ENCODE measurements at places on chromosomes 7 and 10.

DNA sequence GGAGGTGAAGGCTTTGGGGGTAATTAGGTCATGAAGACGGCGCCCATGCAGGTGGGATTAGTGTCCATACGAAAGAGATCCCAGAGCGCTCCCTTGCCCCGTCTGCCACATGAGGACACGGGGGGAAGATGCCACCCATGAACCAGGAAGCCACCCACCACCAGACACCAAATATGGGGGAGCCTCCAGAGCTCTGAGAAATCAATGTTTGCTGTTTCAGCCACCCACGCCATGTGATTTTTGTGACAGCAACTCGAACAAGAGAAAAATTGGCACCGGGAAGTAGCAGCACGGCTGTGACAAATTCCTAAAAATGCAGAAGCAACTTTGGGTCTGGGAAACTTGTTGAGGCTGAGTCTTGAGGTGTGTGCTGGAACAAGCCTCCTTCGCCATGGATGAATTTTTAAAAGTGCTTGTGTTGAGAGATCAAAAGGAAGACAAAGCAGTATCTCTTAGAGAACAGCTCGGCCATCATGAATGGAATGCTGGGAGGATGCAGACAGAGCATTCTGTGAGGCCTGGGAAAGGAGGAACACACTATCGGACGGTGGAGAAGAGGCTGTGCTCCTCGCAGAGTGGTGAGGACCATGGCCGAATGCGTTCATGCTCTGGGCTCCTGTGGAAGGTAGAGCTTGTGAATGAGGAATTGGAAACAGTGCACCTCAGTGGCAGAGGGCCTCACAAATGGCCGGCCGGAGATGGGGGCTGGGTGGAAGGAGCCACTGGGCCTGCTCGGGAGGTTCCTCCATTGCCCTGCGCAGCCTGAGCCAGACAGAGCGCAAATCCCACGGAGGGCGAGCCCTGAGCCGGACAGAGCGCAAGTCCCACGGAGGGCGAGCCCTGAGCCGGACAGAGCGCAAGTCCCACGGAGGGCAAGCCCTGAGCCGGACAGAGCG is 277.5 kb downstream of the PTPRN2 start:
- no peak for DNase-seq

DNA sequence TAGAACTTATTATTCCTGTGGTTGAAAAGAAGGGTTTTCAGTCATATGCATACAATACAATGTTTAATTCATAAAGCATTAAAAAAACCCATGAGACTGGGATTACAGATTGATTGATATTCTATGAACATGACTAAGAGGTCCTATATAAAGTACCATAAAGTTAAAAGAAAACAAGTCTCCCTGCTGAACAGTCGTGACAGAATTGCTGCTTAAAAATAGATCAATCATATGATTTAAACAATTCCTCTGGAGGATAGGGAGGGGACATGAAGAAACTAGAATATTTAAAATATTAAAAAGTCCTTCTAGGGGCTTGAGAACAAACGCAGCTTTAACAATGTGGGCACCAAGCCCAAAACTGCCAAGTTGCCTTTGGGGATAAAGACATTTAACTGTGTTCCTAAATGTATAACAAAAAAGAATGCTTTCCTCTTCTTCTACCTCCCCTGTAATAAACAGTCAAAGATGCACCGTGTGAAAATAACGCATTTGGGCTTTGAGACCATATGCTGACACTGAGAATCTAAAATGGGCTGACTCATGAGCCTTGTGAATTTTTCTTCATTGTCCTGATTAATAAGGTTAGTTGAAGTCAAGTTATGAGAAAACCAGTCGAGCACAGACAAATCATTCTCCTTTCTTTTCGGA is 25.8 kb downstream of the TWIST1 start:
- DNase-seq = no peak

DNA sequence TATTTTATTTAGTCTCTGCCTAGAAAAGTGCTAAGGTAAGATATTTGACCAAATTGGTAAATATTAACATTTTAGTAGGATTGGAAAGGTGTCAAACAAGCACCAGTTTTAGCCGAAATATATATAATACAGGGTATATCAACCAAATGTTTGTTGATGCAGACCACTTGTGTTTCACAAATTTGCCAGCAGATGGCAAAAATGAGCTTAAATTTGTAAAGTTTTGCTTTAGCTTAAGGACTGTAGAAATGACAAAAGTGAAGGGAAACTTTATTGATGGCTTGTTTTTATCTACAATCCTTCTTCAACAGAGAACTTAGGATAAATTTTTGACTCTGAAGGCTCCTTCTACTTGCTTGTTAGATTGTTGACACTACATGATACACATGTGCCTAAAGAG is 4.8 kb upstream of the POLR1F start:
- no peak for DNase-seq

DNA sequence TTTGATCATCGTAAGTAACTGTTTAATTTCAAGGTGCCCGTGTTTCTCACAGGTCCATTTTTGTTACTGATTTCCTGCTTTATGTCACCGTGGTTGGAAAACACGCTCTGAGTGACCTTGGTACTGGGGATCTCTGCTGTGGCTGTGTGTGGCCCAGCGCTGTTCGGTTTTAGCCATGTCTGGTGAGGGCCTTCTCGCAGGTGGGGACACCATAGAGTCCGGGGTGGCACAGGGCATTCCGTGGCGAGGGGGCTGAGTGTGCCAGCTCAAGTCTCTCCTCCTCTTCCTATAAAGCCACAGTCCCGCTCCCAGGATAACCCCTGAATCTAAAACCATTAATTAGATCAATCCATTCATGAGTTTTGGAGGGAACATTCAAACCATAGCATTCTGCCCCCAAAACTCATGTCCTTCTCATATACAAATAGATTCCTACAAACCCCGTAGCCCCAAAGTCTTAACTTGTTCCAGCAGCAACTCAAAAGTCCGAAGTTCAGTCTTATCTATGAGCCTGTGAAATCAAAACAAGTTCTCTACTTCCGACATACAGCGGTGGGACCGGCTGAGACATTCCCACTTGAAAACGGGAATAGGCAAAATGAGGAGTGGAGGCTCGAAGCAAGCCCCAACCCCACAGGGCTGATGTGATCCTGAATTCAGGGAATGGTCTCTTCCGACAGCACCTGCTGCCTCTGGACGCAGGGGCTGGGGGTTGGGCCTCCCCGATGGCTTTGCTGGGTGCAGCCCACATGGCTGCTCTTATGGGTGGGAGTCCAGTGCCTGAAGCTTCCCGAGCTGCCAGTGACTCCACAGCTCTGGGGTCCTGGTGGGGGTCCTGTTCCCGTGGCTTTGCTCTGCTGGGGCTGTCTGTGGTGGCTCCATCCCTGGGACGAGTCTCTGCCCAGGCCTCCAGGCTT is 55.0 kb upstream of the NKX6-2 start:
- no peak for DNase-seq

DNA sequence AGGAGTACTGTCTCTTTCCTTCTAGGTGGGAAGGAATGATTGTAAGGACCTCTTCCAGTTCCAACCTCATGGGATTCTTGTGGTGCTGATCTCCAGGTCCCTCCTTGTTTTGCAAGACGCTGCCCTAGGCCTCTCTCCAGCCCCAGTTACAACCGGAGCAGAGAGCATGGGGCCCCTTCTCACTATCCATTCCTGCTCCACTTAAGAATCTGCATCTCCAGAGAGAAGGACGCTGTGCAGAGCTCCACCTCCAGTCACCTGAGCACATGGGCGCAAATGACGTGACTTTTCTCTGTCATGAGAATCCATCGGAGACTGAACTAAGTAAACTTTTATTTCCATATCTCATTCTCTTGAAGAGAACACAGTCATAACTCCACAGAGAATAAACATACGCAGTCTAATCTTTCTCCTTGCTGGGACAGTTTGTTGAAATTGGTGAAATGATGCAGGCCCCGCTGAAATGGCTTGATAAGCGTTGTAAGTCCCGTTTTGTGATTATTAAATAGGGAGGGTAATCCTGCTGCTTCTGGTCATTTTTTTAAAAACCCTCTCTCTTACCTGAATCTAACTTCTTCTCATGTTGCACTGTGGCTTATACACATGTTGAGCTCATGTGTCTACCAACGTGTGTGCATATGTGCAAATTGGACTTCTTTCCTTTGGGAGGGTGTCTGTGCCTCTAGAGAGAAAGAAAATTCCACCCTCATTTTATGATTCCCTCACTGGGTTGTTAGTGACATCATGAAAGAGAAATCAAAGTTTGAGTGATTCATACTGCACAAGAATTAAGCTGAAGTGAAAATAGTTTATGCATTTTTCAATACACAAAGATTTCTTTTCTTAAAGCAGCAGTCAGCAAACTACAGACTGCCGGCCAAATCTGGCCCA is 133.2 kb upstream of the TBX20 start:
- no peak for DNase-seq

DNA sequence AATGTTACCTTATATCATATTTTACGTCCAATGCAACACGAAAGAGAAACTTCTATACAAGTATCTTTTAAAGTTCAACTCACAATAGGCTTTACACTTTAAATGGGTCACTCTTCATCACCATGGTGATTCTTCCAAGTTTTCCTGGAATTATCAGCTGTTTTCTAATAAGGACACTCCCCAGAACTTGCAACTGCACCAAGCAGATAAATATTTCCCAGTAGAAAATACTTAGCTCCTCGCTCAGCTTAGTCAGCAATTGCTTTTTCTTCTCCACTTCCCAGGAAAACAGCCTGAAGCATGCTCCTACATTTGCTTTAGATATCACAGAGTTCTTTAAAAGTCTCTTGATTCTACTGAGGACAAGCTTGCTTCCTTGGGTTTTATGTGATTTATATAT is 25.7 kb upstream of the ADD3 start:
- DNase-seq = no peak

DNA sequence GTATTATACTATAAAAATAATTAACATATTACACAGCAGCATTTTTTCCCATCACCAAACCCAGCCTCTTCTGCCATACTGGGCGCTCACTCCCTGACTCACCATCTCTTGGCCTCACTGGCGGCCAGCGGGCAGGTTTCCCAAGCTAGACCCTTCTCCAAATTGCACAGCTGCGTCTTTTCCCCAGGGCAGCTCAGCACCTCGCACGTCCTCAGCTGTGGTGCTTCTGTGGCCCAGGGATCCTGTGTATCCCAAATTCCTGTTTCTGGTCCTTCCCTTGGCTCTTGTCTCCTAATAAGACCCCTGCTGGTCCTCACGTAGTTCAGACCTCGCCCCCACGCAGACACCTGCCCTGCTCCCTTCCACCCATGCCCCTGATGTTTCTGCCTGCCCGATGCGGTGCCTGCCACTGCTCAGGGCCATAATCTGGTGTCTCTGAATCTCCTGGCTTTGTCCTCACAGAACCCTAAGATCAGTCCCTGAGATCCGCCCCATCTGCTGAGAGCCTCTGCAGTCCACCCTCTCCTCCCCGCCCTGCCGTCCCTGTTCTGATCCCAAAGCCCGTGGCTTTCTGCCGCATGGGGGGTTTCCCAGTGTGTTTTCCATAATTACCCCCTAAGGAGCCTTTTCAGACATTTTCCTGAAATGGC is 290.1 kb downstream of the TCERG1L start:
- no peak for DNase-seq

DNA sequence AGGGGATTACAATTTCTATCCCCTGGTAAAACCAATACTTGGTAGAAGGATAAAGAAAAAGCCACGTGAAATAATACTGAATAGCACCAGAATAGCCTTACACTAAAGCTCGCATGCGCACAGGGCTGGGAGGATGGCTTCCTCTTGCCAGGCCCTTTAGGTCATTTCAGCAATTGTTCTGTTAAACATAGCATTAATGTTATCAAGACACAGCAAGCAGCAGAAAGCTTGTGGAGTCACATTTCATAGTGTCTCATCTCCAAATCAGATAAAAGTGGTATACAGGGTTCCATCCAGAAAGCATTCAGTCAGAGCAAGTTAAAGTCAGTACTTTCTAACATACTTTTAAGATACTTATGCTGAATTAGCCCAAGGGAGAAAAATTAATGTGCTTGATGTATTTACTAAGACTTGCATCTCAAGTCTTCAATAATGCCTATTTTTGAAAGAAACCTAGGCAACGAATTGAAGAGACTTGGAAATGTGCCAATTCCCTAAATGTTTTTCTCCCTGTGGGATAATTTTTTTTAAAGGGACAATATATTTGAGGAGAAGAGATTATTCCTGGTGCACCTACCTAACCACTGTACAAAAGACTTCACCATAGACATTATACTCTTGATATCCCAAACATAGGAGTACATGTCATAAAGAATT is 14.3 kb upstream of the NPM3 start:
- no peak for DNase-seq

- no peak for DNase-seq
Measured at GRCh38 chr7:147106746-147107145, 990.1 kb downstream of the CNTNAP2 start.

DNA sequence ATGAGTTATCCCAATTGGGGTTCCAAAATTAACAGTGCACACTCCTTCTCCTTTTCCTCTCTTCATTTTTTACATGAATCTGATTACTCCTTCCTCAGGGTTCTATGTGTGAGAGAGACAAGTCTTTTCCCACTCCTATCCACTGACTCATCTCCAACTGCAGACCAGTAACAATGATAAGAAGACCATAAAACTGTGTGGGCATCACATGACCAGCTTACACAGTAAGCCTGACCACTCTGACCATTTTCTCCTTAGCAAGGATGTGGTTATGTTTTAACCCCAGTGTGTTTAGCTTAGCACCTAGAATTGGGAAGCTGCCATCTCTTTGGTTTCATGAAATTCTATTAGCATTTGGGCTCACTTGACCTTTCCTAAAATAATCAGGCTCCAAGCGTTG is 145.0 kb upstream of the CALCR start:
- no peak for DNase-seq

DNA sequence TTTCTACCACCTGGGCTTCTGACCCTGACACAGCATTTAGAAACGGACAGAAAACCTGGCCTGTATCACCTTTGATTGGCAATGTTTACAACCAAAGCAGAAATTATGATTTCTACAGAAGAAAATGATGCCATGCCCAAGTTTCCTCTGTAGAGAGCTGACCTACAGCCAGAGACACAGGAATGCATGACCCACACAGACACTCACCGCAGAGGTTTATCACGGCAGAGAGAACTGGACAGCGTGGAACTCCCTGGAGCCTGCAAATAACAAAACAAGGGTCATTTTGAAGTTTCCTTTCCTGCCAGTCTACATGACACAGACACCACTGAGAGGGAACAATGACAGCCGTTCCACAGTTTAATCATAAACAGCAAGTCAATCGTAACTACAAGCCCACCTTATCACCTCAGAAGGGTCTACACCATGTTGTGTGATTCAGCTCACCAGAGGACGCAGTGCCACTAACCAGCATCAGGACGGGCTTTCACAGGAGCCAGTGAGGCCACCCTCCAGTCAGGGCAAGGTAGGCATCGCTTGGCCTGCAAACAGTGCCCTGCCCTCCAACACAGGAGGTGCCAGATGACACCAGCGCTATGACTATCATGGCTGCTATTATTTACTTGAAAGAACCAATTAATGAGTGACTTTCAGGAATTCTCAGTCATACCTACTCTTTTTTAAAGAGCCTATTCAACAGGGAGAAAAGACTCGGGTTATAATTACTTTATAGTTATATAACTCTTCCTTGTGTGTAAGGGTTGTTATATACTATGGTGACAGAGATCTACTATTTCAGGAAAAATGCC is 139.9 kb downstream of the TNS3 start:
- no peak for DNase-seq

All from T-helper 2 cell treated with Interferon-gamma antibody and Interleukin-4, amounts not matched to agents 5 μg/mL and 100 μg/mL, for 36 hours (primary cell).